Ovary (tissue), 10 donors: ENCODE measurements at places on chromosomes 2 and 18. TPM values are rescaled to one million over a fixed set of nuclear protein-coding genes. Genes with fewer than 3 reads are reported as not detected.

DNA sequence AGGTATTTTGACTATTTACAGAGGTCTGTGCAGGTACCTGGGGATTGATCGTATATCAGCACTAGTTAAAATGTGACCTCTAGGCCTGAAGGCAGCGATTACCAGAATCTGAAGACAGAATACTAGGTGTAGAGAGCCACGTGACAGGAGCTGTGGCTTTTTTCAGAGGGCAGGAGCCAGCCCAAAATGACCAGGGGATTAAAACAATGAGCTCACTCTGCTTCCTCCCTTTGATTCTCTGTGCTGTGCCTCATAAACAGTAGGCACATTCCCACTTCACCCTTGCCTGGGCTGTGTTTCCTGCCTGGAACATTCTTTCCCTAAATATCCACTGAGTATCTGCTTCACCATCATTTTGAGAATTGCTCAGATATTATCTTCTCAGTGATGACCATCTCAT lies 15.2 kb downstream of the ITGAV start:
- DNase-seq, result no peak
- H3K4me1 ChIP-seq, result peaks cover 1% of the 10 kb centered on the region
- H3K27ac ChIP-seq, result no peak overlapping the region
- no peaks in the 10 kb centered on the region for H3K36me3 ChIP-seq

DNA sequence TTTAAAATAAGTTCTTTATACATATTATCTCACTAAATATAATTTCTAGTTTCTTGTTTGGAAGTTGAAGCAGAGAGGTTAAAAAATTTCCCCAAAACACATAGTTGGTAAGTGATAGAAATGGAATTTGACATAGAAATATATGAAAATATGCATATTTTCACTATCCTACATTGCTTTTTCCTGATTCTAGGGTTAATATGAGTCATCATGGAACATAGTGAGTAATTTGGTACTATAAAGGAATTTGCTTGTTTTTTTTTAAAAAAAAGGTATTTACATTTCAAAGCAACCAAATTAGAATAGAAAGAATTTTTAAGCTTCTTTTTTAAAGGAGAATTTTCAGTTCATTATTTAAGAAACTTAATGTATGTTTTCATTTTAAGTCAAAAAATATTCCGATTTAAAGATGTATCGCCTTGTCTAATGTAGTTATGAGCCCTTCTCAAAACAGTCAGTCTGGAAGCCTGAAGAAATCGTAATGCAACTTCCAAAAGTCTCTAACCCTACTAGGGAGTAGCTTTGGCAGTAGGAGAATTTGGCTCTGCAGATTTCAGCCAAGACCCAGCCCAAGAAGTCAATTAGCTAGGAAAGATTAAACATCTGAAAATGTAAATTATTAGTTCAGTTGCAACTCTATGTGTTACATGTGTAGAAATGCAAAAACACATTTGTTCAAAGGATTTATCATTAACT lies 147.3 kb downstream of the RDH14 start:
- no peak overlapping the region for H3K4me3 ChIP-seq
- H3K27me3 ChIP-seq, result no peaks in the 10 kb centered on the region
- DNase-seq, result no peak
- peaks cover 1% of the 10 kb centered on the region for H3K4me1 ChIP-seq
- H3K27ac ChIP-seq, result no peak overlapping the region

DNA sequence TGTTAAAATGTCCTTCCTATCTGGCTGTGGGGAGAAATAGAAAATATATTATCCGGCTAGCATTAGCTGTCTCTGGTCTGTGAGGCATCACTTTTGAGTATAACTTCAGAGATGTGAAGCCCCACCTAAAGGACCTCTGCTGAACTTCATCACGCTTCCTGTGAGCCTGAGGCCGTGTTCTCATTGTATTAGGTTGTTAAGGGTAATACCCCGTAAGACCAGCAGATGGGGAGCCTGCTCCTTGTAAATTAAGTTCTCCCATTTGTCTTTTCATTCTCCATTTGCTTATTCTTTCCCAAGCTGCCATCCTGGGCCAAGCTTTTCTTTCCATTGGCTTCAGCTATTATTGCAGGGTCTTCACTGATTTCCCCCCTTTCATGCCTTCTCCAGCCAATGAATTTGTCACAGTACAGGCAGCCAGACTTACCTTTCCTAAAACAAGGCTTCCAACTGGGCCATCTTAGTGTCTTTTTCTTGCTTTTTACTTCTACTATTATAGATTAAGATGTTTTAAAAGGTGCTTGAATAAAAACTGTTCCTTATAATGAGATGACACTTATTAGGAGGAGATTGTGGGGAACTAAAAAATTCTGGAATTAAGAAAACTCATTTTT lies 12.4 kb downstream of the NIF3L1 start:
- no peaks in the 10 kb centered on the region for H3K27me3 ChIP-seq
- H3K27ac ChIP-seq, result no peak overlapping the region
- no peaks in the 10 kb centered on the region for H3K4me1 ChIP-seq
- no peak for DNase-seq
- H3K4me3 ChIP-seq, result no peak overlapping the region
- no peaks in the 10 kb centered on the region for H3K36me3 ChIP-seq

HOXD13 gene
- total RNA-seq, result not detected

TGIF1 gene
- 64.0 TPM for total RNA-seq

TSPYL6 gene
- total RNA-seq, result 0.24 TPM

DNA sequence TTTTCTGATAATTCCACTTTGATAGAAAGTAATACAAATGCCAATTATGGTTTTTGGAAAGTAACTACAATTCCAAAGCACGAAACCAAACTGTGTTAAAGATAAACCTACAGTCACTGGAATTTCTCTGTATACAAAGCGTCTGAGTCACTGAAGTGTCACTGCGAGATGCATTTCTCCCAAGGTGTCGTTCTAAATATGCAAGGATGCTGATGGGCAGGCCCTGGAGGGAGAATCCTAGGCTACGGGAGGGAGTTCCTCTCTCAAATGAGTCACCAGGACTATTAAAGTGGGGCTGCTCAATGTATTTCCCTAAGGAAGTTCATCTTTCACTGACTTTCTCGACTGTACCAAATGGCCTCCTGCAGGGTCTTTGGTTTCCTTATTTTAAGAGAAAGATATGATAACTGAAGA lies 163.8 kb upstream of the STK17B start:
- H3K27ac ChIP-seq, result no peak overlapping the region
- DNase-seq, result no peak
- no peaks in the 10 kb centered on the region for H3K27me3 ChIP-seq
- no peak overlapping the region for H3K4me3 ChIP-seq
- H3K36me3 ChIP-seq, result no peaks in the 10 kb centered on the region

DNA sequence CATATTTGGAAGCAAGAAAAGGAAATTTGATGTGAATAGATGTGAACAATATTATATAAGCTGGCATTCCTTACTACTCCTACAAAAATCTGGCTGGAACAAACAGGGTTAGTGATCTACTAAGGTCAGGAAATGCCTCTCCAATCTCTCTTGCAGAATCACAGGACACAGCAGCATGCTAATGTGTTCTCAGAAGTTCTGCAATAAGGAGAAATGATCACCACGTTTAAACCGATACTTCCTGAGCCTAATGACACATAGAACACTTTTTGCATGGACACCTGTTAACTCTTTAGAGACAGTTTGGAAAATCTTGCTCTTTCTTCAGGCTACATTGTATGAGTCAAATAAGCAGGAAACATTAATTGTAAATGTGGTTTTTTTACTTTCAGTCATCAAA lies 89.6 kb upstream of the MAP3K20 start:
- no peaks in the 10 kb centered on the region for H3K36me3 ChIP-seq
- H3K27ac ChIP-seq, result no peak overlapping the region
- no peak overlapping the region for H3K4me3 ChIP-seq

IMPA2 gene
- total RNA-seq, result 33.5 TPM
